ENCODE measurements at places on chromosomes 12 and 14. TPM values are rescaled to one million over a fixed set of nuclear protein-coding genes. Genes with fewer than 3 reads are reported as not detected.

The IAPP gene
- polyA plus RNA-seq, result not detected

The TSPAN8 gene
- polyA plus RNA-seq, result 6.8 TPM

The LIN7A gene
- 4.0 TPM for polyA plus RNA-seq

The COX8C gene
- polyA plus RNA-seq, result not detected

The CIT gene
- polyA plus RNA-seq, result 3.4 TPM

The CDCA3 gene
- 0.51 TPM for polyA plus RNA-seq

The KIF26A gene
- not detected for polyA plus RNA-seq

The CPNE6 gene
- 30.4 TPM for polyA plus RNA-seq

The KERA gene
- polyA plus RNA-seq, result not detected

The ASIC1 gene
- 20.6 TPM for polyA plus RNA-seq

The FGF6 gene
- not detected for polyA plus RNA-seq

The NAV3 gene
- 5.9 TPM for polyA plus RNA-seq

The TOMM20L gene
- not detected for polyA plus RNA-seq

The KCNK13 gene
- polyA plus RNA-seq, result 0.59 TPM

The ANO4 gene
- polyA plus RNA-seq, result 215 TPM

The MIA2 gene
- polyA plus RNA-seq, result 29.5 TPM

Measured in Purkinje cell (primary cell).